ENCODE measurements at places on chromosomes 11 and 22. TPM values are rescaled to one million over a fixed set of nuclear protein-coding genes. Genes with fewer than 3 reads are reported as not detected.

DNA sequence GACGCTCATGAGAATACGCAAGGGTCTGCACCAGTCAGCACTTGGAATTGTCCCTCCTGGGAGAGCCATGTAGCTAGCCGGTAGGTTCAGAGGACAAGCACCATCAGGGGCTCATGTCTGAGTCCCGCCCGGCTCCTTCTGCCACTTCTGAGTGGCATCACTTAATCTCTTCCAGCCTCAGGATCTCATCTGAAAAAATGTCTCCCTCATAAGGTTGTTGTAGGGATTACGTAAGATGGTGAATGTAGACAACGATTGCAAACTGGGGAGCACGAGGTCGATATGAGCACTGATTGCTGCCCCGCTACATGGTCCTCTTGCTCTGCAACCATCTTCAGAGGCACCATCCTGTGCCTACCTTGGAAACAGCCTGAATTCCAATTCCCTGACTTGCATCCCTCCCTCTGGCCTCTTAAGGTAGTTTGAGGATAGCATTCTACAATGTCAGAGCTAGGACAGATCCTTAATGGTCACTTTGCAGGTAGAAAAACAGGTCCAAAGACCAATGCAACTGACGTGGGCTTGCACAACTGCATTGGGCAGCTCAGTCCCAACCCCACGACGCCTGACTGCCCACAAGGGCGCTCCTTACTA lies 115.8 kb upstream of the TMEM45B start:
- ATAC-seq, result no peak

GRCh38 chr11:34749666-34750659 lies 129.1 kb downstream of the EHF start:
- no peak for ATAC-seq

GRCh38 chr11:44883277-44883676 lies 67.4 kb downstream of the TP53I11 start:
- peak; percentile 83 for ATAC-seq

DNA sequence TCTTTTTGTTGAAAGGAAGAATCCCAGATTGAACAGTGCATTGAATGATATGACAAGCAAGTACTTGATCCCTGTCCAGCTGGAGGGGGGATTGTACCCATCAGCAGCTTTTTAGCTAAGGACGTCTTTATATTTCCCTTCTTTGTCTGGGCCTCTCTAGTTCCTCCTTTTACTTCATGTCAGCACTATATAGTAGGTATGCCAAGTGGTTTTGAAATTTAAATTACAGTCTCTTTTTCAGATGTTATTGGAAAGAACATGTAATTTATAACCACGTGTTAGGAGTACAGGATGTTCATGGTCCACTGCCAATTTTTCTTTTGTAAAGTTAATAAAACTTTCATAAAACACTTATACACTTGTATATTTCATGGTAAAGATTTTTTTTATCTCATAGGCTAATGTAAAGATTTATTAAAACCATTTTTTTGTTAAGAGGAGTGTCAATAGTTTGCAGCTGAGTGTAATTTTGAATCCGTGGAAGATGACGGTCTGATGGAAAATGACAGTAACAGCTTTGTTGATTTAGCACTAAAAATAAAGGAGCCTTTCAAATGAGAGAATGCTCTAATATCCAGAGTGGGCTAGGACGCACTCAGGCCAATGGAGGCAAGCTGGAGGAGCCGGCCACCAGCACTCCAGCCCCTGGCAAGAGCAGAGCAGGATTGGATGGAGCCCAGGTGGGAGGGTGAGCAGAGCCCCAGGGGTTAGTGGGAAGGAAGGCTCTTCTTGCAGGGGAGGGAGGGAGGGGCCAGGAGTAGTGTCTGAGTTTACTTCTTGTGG lies 488.3 kb downstream of the INSC start:
- ATAC-seq, result no peak

- ATAC-seq, result no peak
Observed at GRCh38 chr11:117489999-117490679, 162.5 kb downstream of the CEP164 start.

GRCh38 chr11:75337195-75337654 lies 14.2 kb downstream of the ARRB1 start:
- ATAC-seq, result no peak

DNA sequence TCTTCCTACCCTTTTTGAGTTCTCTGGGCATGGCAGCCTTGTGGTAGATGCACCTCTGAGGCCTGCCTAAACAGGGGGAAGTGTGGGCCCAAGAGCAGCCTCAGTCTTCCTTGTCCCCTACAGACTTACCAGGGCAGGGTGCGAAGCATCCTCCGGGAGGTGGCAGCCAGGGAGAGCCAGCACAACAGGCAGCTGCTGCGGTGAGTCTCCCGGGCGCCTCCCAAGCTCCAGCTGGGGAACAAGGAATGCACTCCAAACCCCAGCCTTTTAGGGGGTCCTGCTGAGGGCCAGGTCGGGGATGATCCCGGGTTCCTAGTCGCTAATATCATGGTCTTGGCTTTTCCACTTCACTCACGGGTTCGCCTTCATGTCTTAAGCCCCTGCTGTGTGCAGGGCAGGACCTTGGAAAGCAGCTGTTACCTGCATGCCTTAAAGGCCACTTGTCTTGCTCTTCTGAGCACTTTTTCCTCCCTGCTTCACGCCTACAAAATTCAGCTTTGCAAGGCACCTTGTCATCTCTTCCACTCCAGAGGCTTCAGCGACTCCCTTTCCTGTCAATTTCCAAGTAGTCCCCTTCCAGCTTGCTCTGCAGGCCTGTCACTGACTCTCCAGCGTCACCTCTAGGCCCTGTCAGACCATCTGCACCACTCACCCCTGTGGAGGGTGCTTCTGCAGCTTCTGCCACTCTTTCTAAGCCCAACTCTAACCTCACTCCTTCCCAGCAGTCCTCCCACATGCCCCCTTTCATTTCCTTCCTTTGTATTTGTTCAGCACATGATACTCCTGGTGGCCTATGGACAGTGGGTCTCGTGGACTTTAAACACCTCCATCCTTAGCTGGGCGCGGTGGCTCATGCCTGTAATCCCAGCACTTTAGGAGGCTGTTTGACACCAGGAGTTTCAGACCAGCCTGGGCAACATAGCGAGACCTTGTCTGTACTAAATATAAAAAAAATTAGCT lies 57.0 kb downstream of the PISD start:
- ATAC-seq, result no peak

DNA sequence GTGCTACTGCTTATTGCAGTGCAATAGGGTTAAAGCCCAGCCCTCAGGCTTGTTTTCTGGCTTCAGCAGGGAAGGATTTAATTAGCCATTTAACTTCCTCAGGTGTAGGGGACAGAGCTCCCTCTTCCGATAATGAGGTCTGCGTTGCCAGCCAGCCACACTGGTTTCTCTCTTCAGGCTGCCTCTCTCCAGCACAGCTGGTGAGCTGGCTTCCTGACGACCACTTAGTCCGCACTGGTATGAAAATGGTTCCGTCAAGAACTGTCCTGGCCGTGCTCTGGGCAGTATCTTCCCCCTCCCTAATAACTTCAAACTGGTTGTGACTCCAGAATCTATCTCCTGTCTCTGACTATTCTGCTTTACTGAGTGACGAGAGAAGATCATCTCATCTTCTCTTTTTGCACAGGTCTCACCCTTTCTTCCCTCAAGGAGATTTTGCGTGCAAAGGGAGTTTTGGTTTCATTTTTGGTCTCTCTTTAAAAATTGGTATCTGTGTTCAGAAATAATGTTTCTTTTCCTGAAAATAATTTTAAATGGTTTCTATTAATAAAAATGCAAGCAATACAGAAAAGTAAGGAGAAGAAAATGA lies 49.2 kb downstream of the CNTN5 start:
- ATAC-seq, result no peak

DNA sequence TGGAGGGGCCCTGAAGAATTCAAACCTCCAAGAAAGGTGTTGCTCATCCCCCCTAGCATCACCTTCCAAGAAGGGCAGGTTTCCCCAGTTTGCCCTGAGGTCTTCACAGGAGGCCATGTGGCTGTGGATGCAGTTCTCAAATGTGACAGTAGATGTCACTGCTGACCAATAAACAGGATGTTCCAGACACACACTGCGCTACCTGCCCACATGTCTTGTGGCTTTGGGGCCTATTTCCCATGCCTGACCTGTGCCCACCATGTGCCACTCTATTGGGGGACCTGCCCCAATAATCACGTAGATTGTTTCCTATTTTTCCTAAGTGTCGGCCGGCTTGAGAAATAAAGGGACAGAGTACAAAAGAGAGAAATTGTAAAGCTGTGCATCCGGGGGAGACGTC lies 4.5 kb downstream of the GSTT2 start:
- peak; percentile 90 for ATAC-seq

DNA sequence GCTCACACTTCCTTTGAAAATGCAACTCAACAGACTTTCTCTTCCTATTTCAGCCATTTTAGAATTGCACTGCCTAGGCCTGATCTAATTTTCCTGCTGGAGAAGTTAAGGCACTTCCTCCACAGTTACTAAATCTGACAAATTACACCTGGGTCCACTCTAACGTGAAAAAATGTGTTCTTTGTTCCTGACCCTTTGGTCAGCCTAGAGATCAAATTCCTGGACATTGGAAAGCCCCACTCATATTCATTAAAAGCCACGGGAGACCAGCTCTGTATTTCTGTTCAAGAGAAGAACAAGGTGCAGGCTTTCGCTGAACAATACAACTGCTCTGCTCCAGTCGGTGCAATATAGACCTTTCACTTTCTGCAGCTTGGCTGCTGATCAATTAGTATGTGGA lies 96.6 kb downstream of the MPPED2 start:
- ATAC-seq, result no peak

The C22orf42 gene
- not detected for total RNA-seq

The PLAAT4 gene
- total RNA-seq, result 22.1 TPM

The OR10G4 gene
- not detected for total RNA-seq

The FZD4 gene
- not detected for total RNA-seq
